ENCODE measurements at places on chromosomes 5 and 9. TPM values are rescaled to one million over a fixed set of nuclear protein-coding genes. Genes with fewer than 3 reads are reported as not detected.

DNA sequence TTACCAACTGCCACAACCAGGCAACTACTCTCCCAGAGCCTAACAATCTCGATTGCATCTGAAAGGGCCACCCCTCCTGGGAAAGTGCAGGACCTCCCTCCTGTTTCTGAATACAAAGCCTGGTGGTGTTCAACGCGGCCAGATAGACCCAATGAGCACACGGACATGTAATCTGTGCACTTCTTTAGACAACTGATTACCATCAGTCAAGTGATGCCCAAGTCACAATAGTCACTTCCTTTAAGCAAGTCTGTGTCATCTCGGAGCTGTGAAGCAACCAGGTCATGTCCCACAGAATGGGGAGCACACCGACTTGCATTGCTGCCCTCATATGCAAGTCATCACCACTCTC lies 739 bp downstream of the C9orf72 start:
- H3K27ac ChIP-seq, result peak overlapping the region; percentile 92
- no peaks in the 10 kb centered on the region for H3K36me3 ChIP-seq
- peaks cover 3% of the 10 kb centered on the region for H3K27me3 ChIP-seq
- H3K4me3 ChIP-seq, result peak overlapping the region; percentile 88
- peaks cover 22% of the 10 kb centered on the region for H3K4me1 ChIP-seq
- DNase-seq, result peak; percentile 78

- H3K4me3 ChIP-seq, result no peak overlapping the region
- no peak for DNase-seq
- H3K4me1 ChIP-seq, result peaks cover 47% of the 10 kb centered on the region
- H3K27ac ChIP-seq, result no peak overlapping the region
- no peaks in the 10 kb centered on the region for H3K27me3 ChIP-seq
Observed at GRCh38 chr5:80867233-80867632, 92.9 kb upstream of the RASGRF2 start.

GRCh38 chr9:107390778-107391177 lies 98.8 kb downstream of the KLF4 start:
- H3K4me1 ChIP-seq, result no peaks in the 10 kb centered on the region
- no peak overlapping the region for H3K4me3 ChIP-seq
- H3K27me3 ChIP-seq, result no peaks in the 10 kb centered on the region

DNA sequence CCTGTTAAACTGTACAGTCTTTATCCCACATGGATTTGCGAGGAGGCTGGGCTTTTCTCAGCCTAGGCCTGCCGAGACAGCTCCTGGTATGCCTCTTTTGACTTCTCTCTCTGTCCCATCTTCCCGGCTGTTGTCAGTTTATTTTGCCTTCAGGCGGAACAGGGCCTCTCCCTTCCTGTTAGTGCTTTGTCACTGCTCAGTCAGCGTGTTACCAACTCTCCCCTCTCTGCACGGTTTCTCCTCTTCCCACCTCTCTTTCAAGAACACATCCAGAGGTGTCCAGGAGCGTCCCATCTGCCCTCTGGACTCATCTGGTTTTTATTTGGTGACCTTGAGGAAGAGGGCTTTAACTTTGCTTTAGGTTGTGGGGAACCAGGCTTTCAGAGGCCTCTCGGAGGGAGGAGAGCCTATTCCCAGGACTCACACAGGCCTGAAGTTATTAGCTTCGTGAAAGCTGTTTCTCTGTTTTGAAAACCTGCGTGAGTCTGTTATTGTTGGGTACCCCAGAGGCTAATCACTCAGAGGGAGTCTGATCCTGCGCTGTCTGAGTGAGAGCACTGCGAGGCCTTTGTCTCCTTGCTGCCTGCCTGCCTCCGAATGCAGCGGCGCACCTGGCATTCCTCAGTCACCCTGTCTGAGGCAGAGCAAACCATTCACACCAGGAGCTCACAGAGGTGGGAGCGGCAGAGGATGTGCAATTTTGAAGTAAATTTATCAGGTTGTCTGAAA lies 234.4 kb upstream of the MPDZ start:
- no peak for DNase-seq
- H3K27me3 ChIP-seq, result no peaks in the 10 kb centered on the region
- H3K4me1 ChIP-seq, result no peaks in the 10 kb centered on the region
- H3K27ac ChIP-seq, result no peak overlapping the region
- no peak overlapping the region for H3K4me3 ChIP-seq

Gene TAF1L
- not detected for total RNA-seq
